ENCODE measurements at places on chromosomes 2 and 18.

DNA sequence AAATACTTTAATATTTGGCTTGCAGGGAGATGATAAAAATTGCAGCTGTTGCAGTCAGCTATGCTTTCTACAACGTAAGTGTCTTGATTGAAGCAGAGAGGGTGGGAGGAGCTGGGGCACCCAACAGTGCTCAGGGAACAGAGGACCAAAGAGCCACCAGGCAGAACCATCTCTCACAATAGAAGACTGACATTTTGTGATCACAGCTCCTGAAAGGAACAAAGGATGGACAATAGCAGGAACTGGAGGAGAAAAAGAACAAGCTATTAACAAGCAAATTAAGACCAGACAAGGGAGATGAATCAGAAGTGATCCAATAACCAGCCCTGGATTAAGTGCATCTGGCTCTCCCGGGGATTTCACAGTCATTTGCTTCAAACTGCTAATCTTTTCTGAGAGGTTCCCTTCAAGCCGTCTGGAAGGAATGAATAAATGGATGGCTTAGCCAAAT lies 65.7 kb upstream of the SMAD2 start:
- no peak for DNase-seq

DNA sequence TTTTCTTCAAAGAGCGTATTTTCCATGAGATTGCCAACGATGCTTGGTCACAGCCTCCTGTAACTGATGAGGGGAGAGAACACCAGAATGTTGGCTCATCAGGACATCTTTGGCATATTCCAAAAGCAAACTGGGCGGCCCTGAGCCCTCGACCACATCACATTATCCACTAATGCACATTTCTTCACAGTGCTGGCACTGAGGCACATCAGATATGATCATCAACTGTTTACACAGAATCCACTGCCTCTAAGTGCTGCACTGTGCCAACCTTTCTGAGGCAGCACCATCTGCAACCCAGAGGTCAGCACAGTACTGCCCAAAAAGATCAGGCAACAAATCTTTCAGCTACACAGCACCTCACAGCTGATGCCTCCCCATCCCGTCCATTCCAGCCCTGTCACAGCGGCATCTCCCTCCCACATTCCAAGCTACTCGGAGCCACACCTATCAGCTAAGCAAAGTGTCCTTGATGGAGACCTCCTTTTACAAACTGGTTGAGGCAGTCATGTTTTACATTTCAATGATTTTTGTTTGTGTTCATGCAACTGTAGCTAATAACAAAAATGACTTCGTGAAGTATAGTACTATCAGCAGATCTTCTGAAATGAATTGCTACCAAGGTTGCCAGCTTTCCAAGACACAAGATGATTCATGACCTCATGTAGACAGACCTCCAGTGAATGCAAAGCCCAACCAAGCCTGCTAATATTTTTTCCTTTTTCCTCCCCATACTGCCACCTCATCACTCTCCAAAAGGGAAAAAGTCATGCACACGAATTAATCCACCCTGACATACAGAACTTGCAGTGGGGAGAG lies 32.3 kb downstream of the MYO5B start:
- DNase-seq = no peak

- no peak for DNase-seq
Measured at GRCh38 chr2:45922577-45922988, 271.1 kb downstream of the PRKCE start.

DNA sequence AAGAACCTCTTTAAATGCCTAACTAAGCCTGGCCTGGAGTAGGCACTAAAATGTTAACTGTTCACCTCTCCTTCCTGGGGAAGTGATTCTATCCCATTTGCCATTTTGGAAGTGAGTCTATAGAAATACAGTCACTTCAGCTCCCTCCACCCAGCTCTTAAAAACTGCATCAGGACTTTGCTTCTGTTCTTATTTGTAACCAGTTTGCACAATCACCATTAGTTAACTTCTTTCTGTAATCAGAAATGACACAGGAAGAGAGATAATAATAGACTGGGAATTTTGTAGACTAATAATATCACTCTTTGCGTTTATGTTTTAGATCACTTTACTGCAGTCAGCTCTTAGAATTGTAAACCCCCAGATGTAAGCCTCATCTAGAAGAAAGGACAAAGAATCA lies 16.0 kb upstream of the MARCO start:
- peak; percentile 37 for DNase-seq

DNA sequence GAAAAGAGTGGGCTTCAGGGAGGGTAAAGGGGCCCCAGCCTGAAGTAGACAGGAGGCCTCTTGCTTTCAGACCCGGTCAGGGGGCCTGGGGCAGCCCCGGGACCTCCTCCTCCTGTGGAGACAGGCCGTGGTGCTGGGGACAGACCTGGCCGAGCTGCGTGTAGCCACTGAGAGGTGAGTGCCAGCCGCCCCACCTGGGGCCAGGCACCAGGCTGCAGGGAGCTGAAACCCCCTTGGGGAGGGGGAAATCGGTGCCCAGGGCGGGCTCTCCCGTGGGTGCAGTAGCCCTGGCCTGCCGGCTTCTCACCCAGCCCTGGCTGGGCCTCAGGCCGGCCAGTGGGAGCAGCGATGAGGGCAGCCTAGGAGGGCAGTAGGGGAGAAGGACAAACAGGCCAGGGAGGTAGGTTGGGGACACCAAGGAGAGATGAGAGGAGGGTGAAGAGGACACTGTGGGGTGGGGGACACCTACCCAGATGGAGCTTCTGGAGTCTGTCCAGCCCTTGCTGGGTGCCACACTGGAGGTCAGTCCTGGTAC lies 24.0 kb downstream of the CROCC2 start:
- no peak for DNase-seq

- no peak for DNase-seq
Measured at GRCh38 chr2:8500124-8501054, 181.5 kb upstream of the ID2 start.

DNA sequence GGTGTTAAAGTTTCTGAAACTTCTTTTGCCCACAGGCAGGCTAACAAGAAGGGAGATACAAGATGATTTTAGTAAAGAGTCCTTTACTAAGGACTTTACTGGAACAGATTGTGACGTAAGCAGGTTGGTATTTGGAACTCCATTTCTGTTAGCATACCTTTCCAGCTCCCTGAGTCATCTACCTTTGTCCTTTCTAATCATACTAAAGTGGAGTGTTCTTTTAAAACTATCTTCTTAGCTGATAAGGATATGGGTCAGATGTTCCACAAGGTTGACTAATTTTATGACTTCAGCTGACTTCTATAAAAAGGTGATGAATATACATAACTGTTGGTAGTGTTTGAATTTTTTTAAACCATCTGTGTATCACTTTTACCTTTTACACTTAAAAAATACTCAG lies 21.1 kb downstream of the UGP2 start:
- DNase-seq = no peak

- DNase-seq = no peak
Measured at GRCh38 chr18:57940166-57940660, 103.8 kb upstream of the NEDD4L start.

DNA sequence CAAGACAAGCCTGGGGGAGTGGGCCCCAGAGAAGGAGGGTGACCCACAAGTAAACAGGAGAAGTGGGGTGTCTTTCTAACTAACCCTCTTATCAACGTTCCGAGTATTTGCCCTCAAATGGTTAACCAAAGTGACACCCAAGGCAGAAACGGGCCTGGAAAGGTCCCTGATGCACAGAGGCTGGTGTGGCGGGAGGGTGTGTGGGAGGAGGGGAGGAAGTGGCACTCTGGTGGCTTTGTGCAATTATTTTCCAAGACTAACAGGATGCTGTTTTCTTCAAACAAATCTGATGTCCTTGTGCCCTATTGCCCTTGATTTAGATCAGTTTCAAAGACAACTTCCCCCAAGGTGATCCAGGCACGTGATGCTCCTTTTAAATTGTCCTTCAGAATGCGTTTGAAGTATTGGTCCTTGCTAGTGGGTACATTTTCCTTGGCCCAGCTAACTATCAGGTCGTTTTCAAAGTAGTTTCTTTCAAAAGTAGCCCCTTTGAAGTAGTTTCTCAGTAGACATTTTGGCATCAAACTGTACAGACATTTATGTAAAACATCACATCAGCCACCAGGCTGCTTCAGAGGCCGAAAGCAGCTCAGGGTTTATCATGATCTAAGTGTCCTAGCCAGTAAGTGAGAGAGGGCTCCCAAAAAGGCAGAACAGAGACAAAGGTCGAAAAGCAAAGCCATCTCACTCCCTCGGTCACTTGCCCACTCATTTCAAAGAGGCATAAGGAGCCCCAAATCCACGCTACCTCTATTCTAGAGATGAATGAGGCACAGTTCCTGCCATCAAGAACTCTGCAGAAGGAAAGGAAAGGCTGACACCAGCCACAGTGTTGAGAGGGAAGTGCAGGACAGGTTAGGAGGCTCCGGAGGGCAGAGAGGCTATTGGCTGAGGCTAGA lies 371.1 kb upstream of the ID2 start:
- DNase-seq = peak; percentile 44

- no peak for DNase-seq
Measured at GRCh38 chr18:7950380-7951136, 383.4 kb downstream of the PTPRM start.

DNA sequence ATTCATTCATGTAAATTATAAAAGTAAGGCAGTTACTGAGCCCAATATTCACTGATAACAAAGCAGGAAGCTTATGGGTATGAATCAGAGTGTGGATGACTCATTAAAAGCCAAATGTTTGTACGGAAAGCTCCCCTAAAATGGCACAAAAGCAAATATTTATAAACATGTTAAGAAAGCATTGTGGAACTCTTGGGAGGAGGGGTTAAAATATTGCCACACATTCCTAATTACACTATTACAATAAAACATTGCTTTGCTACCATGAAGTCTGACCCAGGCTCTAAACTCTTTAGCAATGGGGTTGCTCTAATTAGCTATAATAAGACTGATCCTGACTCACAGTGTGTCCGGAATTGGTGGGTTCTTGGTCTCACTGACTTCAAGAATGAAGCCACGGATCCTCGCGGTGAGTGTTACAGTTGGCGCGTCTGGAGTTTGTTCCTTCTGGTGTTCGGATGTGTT lies 110.9 kb downstream of the NAB1 start:
- peak; percentile 3 for DNase-seq

DNA sequence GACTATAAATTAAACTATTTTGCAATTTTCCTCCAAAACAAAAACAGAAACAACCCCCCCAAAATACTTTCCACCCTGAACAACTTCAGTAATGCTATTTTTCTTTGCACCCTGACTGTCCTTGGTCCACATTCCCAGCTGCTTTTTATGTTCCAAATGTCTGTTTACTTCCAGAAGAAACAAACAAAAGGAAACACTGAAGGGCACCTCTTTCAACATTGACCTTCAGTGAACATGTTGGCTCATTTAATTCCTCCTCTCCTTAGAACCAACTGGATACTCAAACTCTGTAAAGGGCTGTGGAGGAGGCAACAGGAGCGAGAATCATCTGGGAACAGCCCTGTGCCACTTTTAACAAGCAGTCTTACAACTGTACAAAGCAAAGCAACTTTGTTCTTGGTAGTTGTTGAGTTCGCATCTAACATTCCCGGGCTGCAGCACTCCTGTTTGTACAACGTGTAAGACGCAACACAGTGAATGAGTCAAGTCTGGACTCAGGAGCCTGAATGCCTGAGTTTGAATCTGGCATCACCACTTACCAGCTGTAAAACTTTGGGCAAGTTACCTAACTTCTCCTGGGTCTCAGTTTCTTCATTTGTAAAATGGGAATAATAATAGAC lies 111.4 kb upstream of the GATA6 start:
- no peak for DNase-seq

DNA sequence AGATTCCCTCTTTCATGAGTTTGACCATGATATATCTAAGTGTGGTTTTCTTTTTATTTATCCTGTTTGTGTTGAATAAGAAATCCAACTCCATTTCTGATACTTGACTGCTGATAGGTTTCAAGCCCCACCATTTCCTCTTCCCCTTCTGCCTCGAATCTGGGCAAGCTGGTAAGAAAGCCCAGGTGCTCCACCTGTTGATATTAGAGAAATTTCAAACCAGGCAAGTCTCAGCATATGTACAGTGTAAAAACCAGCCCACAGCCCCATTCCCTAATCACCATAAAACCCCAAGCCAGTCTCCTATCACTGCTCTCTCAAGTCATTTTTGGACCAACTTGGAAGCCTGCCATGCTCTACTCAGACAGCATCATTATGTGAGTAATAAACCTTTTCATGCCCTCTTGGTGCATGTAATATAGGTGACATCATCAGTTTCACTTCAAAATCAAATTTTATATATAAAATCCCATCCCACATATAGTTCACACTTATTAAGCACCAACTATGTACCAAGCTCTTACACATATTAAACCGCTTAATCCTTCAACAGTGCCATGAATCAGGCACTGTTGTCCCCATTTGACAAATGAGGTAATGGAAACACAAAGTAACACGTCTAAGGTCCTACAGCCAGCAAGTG lies 46.6 kb downstream of the SMAD2 start:
- DNase-seq = no peak

- no peak for DNase-seq
Measured at GRCh38 chr2:157810037-157810436, 66.1 kb downstream of the ACVR1 start.

- no peak for DNase-seq
Measured at GRCh38 chr2:45910473-45911060, 259.1 kb downstream of the PRKCE start.
